ENCODE measurements at places on chromosomes 3 and 15.
A peak's percentile ranks its signal among the peaks of the same experiment; 100 is the strongest.

DNA sequence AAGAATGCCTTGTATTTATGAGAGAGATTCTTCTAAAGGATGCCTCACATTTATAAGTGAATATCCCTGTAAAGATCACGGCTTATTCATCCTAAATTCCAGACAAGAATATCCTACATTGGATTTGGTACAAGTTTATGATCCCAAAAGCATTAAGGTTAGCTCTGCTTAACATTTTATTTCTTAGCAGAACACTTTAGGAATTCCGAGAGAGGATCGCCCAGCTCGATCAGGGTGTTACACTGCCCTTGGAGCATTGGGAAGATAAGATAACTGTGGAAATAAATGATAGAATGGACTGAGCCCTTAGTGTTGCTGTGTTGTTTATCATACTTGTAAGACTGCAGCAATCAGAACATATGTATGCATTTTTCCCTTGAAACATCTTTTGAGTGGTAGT, 223.0 kb upstream of the CDIN1 start:
- DNase-seq: no peak

DNA sequence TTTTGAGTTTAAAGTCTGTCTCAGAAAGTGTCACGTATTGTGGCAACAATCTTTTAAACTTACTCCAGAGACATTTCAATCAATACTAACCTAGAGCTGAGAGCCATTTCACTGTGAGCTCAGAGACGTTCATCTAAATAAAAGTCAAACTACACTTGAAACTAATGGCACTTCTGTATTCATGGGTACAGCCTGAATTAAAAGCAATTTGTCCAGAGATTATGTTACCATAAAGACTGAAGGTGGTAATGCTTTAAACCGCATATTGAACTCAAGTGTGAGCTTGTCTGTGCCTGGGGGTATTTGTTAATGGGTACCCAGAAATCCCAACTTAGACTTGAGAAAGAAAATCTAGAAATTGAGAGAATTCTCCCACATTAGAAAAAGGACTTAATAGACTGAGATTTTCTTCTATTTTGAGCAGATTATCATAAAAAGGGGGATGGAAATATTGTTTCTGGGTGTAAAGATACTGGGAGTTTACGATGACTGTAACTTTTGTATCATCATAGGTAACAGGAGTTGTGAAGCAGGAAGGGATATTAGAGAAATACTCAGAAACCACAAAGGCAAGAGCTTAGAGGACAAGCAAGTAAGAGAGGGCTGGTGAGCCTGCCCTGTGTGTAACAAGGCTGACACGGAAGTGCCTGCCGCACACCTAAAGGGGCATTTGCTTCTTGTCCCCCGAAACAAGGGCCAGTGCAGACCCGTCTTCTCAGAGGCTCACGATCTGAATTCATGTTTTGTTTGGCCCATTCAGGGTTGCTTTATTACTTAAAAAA, 36.9 kb downstream of the LRIG1 start:
- no peak for DNase-seq

DNA sequence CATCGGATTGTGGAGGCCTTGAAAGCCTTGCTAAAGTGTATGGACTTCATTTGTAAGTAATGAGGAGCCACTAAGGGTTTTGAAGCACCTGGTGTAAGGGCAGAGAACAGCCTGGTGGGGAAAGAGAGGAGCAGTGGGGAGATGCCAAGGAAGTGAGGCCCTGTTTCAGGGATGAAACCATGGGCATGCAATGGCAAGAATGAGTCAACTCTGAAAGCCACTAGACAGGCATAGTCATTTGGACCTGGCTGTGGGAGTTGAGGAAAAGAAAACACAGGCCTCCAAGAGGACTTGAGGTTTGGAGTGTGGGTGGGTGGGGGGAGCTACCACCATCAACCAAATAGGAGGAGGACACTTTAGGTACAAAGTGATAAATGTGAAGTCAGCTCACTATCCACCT, 7.6 kb downstream of the XCR1 start:
- no peak for DNase-seq

- no peak for DNase-seq
Measured at GRCh38 chr3:57927916-57928315, 80.3 kb upstream of the FLNB start.

DNA sequence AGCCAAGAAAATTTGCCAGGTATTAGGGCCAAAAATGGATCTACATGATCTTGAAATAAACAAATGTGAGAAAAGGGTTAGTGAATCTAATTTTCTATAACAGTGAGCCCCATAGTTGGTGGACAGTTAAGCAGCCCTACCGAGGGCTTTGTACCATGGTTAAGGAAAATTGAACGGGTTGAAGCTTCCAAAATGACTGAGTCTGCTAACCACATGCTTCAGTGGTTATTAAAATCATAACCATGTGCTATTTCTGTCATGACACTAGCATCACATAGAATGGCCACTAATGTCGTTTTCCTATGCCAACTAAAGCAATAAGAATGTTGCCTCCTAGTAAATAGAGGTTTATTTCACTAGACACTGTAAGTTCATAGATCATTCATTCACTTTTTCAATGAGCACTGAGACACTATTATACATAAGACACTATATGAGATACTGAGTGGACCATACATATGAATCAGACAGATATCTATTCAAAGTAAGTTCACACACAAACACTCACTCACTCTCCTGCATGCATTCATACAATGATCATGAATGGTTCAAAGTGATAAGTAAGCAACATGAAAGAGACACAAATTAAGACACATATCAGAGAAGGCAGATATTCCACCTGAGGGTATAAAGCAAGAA, 4.3 kb downstream of the SST start:
- DNase-seq: no peak

DNA sequence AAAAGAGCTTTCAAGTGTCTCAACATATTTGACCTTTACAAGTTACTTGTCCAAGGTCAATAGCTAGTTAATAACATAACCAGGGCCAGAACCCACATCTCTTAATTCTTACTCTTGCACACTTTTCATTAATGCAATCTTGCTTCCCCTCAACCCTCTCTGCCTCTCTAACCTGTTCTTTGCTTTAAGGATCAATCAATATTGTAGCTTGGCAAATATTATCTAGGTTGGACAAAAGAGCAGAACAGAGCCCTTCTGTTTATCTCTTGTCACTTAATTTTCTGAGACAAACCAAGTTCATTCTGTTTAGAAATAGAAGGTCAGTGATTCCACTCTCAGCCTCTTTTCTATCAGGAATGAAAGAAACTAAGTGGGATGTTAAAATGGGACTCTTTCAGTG, 180.5 kb downstream of the USP13 start:
- DNase-seq: no peak

GRCh38 chr15:78422571-78423340, 15.3 kb upstream of the IREB2 start:
- DNase-seq: peak; percentile 70

DNA sequence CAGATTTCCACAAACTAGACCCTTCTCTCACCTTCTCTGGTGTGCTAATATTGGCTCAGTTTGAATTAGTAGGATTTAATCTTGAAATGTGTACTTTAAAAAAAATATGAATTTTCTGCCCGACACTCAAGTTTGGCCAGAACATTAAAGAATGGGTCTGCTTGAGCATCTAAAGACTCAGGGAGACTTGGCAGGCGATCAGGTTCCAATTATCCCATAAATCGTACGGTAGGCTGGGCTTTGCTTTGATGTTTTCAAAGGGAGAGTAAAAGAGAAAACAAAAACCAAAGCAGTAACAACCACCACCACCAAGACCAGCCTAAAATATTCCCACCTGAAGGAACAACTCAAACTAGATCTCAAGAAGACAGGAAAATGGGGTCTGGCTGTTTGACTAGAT, 230.8 kb downstream of the EBLN2 start:
- no peak for DNase-seq

GRCh38 chr15:77144026-77144425, 73.1 kb upstream of the TSPAN3 start:
- no peak for DNase-seq

DNA sequence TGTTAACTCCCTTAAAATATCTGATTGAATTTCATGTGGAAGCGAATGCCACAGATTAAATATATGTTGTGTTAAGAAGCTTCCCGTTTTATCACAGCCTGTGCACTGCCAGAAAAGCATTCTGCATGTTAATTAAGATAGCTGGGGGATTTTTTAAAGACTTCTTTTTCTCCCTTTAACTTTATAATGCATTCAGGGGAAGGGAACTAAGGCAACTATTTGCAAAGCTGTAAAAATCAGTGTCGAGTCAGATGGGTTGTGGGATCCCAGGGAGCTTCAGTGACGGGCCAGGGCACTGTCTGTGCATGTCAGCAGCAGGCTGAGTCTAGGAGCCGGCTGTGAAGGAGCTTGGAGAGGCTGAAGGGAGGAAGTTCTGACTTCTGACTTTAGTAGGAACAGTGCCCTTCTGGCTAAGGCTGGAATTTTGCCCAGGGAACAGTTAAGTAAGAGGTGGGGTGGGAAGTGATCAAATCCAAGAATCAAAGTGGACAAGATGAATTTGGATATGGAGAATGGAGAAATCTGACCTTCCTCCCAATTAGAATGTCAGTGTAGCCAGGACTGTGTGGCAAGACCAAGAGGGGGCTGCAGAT, 77.7 kb downstream of the ABHD5 start:
- DNase-seq: no peak

DNA sequence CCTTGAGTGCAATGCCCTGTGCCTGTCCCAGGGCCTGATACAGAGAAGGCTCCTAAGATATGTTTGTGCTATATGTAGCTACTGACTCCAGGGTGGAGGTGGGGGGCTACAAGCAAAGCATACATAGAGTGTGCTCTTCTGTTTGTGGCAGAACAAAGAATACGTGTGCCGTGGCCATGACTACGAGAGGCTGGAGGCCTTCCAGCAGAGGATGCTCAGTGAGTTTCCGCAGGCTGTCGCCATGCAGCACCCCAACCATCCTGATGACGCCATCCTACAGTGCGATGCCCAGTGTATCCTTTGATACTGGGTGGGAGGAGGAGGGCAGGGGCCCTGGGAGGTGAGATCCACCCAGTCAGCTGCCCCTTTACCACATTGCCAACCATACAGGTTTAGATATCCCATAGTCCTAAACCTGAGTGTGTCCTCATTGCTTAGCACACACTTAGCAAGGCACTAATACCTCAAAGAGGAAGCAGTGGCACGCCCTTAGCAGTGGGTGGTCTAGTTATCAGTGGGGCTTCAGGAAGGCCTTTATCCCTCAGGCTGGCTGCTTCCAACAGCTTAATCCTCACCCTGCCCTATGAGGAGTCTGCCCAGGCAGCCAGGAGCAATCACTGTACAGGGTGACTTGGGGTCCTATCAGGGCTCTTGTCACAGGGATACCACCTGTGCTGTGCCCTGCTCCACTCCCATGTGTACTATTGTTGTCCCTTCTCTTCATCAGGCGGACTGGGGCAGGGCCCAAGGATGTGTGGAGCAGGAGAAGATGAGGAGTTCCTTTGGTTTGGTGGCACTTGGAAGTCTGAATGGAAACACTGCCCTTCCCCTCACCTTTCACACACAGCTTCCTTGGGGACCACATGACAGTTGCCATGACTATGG, 30.1 kb upstream of the MANF start:
- no peak for DNase-seq

GRCh38 chr3:69491975-69492374, 106.1 kb upstream of the FRMD4B start:
- no peak for DNase-seq

DNA sequence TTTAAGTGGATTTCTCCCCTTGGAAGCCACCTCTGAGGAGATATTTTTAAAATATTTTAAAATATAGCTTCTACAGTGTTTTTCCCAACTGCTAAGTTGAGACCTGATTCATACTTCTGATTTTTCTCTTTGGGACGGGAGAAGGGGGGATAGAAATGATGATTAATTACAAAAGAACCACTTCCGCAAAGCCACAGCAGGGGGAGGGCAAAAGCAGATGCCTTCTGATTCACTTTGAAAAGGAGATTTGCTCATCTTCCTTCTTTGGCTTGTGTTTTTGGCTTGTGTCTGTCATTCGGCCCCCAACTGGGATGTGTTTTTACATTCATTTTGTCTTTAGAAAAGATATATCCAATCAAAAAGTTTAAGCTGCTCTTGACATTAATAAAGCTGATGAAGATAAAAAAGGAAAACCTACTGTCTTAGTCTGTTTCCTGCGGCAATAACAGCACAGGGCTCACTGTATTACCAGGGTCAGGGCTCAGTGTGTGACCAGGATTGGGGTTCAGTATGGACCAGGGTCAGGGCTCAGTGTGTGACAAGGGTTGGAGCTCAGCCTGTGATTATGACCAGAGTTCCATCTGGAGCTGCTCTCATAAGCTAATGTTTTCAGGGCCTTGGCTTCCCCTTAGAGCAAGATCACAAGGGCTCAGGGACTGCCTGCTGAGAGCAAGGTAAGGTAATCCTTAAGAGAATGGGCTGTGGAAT, 223.2 kb downstream of the MTHFS start:
- no peak for DNase-seq

DNA sequence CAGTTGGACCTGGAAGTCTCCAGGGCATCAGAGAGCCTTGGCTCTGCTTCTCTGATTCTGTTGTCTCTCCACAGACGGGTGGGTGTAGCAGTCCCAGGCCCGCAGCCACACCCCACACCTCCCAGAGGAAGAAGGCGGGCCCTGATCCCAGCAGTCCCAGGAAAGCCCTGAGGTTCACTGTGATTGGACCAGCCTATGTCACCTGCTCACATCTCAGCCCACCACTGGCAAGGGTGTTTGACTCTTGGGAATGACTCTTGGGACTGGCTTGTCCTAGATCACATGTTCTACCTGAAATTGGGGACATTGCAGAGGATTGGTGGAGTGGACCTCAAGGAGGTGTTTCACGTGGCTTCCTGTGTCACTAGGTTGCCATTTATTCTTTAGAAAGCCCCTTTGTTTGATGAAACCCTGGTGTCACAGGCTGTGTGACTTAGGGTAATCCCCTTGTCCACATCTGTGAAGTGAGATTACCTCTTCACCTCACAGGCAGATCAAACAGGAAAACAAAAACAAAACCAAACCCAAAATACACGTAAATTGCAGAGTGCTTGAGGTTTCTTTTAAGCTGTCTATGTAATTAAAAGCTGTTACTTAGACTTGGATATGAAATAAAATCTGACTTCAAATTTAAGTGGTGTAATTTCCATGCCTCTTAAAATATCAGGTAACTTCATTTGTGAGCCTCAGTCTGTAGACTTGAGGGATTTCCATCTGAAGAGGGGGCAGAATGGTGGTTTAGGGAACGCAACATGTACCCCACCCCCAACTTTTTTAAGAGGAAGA, 26.7 kb downstream of the FLNB start:
- DNase-seq: no peak

DNA sequence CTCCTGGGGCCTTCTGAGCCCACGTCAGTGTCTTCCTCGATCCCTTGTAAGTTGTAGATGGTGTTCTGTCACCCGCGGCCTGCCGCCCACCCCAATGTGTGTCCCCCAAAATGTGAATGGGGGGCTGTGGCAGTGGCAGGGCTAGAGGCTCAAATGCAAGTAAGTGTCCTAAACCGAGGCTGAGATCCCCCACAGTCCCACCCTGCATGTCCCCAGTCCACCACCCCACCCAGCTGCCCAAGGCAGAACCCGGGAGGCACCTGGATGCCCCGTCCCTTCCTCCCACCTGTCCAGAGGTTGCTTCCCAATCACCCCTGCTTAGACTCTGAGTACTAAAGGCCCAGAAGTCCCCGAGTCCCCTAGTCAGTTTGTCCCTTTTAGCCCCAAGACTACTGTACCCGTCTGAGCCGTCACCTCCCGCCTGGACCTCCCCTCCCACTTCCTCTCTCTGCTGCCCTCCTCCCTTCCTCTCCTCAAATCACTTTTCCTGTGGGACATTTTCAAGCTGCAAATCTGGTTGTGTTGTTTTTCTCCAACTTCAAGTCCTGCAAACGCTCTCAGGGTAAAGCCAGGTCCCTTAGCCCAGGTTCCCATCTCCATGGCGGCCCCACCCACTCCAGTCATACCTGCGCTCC, 11.8 kb upstream of the PLXND1 start:
- DNase-seq: no peak
